ENCODE measurements at places on chromosomes 16 and 17. TPM values are rescaled to one million over a fixed set of nuclear protein-coding genes. Genes with fewer than 3 reads are reported as not detected.

The C16orf46 gene
- total RNA-seq, result 0.34 TPM

The SLC16A11 gene
- 0.16 TPM for total RNA-seq

The HAS3 gene
- 0.69 TPM for total RNA-seq

The TMEM106A gene
- total RNA-seq, result 0.95 TPM

The CHST4 gene
- not detected for total RNA-seq

The C1QTNF8 gene
- not detected for total RNA-seq

The CACNG5 gene
- total RNA-seq, result not detected

The KRT9 gene
- total RNA-seq, result not detected

The HOXB1 gene
- total RNA-seq, result not detected

The BORCS6 gene
- total RNA-seq, result 6.8 TPM

The KRTAP4-9 gene
- not detected for total RNA-seq

The HSD17B1 gene
- total RNA-seq, result 5.7 TPM

The EME1 gene
- total RNA-seq, result 0.52 TPM

The TPSG1 gene
- total RNA-seq, result not detected

The CRHR1 gene
- not detected for total RNA-seq

The CCR7 gene
- not detected for total RNA-seq

The SEPTIN1 gene
- under 0.01 TPM for total RNA-seq

The TBC1D3 gene
- total RNA-seq, result not detected

The SPATA32 gene
- not detected for total RNA-seq

The GDPD3 gene
- total RNA-seq, result 0.95 TPM

The SLC12A4 gene
- total RNA-seq, result 91.3 TPM

The GP1BA gene
- total RNA-seq, result not detected

The ZFP3 gene
- 1.3 TPM for total RNA-seq

The PYCARD gene
- 105 TPM for total RNA-seq

The MYH2 gene
- not detected for total RNA-seq

The CACNA1H gene
- under 0.01 TPM for total RNA-seq

The TBC1D3B gene
- total RNA-seq, result 3.2 TPM

The TBC1D3K gene
- not detected for total RNA-seq

The TSPAN10 gene
- total RNA-seq, result 3.3 TPM

The INTS2 gene
- total RNA-seq, result 10.0 TPM

The SCARF1 gene
- total RNA-seq, result 0.86 TPM

The NPIPA8 gene
- total RNA-seq, result 10.9 TPM

The TMEM220 gene
- 3.3 TPM for total RNA-seq

The KCTD5 gene
- 13.7 TPM for total RNA-seq

The ALOX12B gene
- not detected for total RNA-seq

The TOX3 gene
- total RNA-seq, result not detected

All from bronchial smooth muscle cell (primary cell).